ENCODE measurements at places on chromosomes 3 and 15. TPM values are rescaled to one million over a fixed set of nuclear protein-coding genes. Genes with fewer than 3 reads are reported as not detected.

Gene CPLX3
- not detected for total RNA-seq

DNA sequence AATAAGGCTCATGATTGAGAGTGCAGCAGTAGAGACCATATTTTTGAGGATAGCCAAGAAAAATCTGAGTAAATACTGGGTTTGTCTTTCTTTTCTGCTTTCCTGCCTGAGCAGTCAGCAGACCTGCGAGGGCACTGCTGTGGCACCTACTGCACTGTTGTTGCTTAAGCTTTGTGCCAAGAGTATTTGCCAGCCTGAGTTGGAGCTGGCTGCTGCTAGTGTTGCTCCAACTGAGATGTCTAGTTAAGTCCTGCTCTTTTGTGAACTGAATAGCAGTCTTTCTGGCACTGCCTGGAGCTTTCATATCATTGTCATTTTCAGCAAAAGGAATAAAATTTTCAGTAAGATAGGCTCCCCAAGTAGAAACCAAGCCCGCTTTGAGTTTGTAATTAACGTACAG lies 214.5 kb upstream of the P2RY1 start:
- DNase-seq: no peak

DNA sequence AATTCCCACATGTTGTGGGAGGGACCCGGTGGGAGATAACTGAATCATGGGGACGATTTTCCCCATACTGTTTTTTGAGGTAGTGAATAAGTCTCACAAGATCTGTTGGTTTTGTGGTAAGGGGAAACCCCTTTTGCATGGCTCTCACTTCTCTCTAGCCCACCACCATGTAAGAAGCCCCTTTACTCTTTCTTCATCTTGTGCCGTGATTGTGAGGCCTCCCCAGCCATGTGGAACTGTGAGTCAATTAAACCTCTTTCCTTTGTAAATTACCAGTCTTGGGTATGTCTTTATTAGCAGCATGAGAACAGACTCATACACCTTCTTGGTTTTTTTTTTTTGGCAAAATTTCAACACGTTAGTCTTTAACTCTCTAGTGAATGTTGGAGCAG lies 18.1 kb downstream of the ARL8B start:
- DNase-seq: no peak

Gene SLC2A2
- 0.13 TPM for total RNA-seq

DNA sequence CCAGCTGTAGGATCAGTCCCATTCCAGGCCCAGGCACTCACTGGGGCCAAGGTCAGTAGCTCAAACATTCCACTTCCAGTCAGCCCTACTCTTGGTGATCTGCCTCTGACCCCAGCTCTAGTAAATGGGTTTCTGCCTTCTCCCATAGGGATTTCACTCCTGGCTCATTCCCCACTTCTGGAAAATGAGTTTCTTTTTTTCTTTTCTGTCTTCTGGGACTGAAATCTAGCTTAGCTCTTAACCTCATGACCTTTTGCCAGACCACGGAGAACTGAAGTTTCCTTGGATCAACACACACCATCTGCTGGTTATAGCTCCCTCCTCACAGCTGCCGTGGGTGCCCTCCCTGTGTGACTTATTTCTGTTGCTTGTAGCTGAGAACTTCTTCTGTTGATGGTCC lies 21.3 kb downstream of the MME start:
- no peak for DNase-seq

GRCh38 chr3:167484551-167484950 lies 10.7 kb upstream of the SERPINI2 start:
- DNase-seq: no peak

DNA sequence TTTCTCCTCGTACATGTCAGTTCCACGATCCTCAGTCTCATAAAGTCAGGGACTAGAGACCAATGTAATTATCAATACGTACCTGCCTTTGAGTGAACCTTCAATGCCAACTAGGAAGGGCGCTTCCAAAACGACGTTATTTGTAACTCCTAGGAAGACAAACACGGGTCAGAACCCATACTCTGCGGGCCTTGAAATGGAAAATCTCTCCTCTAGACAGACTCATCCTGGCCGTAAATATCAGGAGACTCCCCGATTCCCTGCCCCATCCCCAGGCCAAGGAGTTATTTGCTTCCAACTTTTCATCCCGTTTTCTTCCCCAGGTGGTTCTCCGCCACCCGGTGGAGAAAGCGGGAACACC lies 578 bp downstream of the OIP5 start:
- no peak for DNase-seq

DNA sequence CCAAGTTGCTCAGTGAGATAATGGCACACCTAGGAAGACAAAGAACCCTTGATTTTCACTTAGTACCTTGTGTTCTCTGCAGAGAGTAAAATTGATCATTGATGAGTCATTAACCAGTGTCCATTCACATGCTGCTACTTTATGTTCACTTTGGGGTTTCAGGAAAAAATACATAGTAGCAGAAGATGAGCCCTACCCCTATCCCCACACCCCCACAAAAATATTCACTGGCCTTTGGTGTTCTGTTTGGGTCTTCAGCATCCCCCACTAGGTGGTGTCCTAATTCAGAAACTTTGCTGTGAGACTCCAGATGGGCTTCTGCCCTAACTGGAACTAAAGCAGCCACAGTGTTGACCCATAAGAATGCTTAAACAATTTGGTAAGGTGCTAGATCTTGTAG lies 178.8 kb downstream of the KLHL25 start:
- no peak for DNase-seq

- no peak for DNase-seq
Observed at GRCh38 chr3:17802950-17803349, 60.5 kb upstream of the TBC1D5 start.

DNA sequence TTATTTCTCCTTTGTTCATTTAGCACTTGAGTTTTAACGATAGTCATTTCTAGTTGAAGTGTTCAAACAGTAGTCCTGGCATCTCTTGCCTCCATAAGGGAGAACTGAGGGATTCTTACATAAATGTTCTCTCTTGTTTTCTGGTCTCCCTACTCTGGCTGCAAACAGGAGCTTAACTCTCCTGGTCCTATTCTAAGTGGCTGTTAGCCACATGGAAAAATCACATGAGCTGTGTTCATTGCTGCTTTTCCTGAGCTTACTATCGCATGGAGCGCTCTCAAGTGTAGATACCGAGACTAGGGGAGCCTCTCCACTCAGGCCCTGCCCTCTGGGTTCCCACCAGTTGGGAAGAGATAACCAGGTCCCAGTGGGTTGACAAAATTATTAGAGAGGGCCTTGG lies 403.1 kb upstream of the TPM1 start:
- DNase-seq: no peak

Gene MTHFS
- 50.0 TPM for total RNA-seq

Gene ADAMTS7
- total RNA-seq: 1.0 TPM

DNA sequence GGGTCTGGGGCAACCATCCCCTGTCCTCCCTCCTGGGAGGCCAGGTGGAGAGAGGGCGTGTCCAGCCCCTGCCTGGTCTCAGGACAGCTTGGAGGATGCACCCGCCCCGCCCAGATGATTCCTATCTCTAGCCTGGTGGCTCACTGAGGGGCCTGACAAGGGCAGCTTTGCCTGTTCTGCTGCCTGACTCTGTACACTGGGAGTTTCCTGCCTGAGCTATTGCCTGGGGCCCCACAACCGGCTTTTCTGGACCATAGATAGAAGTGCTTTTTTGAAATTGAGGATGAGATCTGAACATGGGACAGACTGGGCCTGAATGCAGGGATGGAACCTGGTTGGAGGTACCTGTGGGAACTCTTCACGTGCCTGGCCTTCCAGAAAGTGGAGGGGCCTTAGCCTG lies 751 bp upstream of the PLA2G4E start:
- DNase-seq: no peak

Gene ZNF80
- not detected for total RNA-seq

DNA sequence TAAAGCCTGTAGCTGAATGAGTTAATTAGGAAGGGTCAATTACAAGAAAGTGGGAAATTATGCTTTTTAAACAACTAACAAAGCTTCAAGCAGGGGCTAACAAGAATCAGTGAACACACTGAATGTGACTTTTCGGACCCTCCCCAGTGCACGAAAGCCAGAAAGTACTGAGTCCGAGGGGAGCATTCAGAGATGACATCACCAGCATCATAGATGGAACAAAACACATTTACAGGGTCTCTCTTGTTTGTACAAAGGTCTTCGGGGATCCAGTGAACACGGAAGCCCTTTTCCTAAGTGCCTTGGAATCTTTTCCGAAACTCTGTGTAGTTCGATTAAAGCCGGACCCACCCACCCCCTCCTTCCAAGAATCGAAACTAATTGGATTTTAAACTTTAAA lies 829 bp downstream of the DCP1A start:
- no peak for DNase-seq

DNA sequence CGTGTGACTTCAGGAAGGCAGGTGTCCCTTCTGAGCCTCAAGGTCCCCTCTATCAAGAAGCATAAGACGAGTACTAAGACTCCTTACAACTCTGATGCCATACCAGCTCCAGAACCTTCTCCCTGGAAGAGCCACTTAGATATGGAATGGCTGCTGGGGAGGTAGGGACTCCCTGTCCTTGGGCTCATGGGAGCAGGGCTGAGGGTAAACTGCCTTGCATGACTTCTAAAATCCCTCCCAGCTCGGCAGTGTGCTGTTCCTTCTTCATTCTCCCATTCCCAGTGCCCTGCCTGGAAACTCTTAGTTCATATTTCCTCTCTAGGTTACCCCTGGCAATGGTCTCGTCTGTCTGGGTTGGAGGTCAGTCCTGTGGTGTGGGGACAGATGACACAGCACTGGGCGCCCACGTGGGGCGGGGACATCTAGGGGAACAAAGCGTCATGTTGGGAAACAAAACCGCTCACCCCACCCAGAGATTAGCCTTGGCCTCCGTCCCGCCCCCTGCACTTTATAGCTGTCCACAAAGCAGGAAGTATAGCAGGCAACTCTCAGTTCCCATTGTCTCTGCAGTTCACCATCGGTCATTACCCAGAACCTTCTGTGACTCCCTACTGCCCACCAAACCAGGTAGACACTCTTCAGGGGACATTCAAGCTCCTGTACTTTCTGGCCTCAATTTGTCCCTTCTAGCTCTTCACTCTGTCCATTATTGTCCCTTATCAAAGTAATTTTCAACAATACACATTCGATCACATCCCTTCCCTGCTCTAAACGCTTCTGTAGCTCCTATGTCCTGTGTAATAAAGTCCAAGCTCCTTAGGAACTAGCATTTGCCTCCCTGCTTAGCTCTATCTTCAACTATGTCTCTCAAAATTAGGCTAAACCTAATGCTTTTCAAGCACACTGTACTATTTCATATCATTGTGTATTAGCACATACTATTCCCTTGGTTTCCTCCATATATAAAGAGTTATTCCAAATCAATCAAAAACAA lies 73.8 kb downstream of the IQSEC1 start:
- no peak for DNase-seq

Gene GOLGA8S
- total RNA-seq: 0.15 TPM

DNA sequence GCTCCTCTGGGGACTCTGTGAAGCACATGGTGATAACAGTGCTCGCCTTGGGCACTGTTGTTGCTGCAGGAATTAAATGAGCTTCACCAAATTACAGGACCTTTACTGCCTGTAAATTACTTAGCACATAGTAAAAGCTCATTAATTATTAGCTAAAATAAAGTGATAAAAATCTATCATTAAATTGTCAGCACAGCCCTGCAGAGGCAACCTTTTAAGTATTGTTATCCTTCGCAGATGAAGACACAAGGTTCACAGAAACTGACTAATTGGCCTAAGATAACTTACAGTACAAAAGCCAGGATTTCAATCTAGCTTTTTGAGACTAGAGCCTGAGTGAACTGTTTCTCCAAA lies 96.0 kb downstream of the ST6GAL1 start:
- no peak for DNase-seq

- DNase-seq: no peak
Observed at GRCh38 chr3:33488246-33488645, 48.0 kb upstream of the UBP1 start.

Gene OCA2
- total RNA-seq: 0.13 TPM

Gene SEMA3B
- total RNA-seq: 1.4 TPM

Gene COL6A5
- not detected for total RNA-seq

DNA sequence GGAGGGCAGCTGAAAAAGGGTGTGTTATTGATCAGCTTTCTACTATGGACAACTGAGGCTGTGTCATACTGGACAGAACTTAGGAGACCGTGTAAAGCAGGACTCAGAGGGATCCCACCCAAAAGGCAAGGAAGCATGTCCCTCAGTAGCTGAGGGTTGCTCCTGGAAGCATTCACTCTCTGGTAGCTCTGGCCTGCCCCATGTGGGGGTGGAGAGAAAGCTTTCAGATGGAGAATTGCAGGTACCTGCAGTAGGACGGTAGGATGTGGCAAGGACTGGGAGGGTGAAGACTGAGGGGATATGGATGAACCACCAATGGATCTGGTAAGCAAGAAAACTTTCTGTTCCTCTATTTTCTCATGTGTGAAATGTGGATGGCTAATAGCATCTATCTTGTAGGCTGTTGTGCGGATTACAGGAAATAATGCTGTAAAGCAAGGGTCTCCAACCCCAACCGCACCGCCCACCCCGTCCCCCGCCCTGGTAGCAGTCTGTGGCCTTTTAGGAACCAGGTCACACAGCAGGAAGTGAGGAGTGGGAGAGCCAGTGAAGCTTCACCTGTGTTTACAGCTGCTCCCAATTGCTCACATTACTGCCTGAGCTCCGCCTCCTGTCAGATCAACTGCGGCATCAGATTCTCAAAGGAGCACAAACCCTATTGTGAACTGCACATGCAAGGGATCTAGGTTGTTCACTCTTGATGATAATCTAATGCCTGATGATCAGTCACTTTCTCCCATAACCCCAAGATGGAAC lies 157.7 kb upstream of the PROK2 start:
- no peak for DNase-seq

GRCh38 chr3:145735631-145736030 lies 425.4 kb downstream of the PLOD2 start:
- DNase-seq: no peak

- DNase-seq: no peak
Observed at GRCh38 chr3:195540511-195540910, 2.6 kb downstream of the PPP1R2 start.

- no peak for DNase-seq
Observed at GRCh38 chr3:18224426-18224825, 200.7 kb downstream of the SATB1 start.

DNA sequence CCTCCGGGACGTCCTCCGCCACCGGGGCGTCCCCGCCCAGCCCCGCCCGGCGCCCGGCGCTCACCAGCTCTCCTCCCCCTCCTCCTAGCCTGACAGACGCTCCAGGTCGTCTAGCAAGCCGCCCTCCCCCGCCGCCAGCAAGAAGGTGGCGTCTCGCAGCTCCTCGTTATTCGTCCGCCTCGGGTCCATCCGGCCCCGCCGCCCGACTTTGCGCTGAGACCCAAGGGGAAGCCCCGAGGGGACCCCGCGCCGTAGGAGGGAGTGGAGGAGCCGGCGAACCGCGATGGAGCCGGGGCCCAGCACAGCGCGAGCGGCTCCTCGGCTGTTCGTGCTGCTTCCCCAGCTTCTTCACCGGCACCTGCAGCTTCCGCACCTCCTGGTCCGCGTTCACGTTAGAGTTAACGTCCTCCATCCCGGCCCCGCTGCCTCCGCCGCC lies 26.3 kb upstream of the MTHFS start:
- DNase-seq: no peak

DNA sequence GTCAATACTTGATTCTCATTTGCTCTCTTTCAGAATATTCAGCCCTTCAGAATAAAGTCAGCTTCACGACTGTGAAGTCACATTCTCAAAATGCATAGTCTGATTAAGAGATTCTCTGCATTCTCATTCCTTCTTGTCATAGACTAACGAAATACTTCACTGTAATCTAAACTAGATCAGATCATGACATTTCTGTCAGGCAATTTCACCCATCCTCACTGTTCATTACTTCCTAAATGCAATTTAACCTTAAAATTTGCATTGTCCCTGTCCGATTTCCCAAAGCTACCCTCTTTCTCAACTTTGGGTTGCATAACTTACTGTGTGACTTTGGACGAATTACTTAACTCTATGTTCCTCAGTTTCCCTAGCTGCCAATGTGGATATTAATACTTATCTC lies 6.2 kb downstream of the RPL22L1 start:
- no peak for DNase-seq

GRCh38 chr3:12957339-12957738 lies 115.9 kb downstream of the IQSEC1 start:
- DNase-seq: no peak
